ENCODE measurements at places on chromosomes 11 and 22.

DNA sequence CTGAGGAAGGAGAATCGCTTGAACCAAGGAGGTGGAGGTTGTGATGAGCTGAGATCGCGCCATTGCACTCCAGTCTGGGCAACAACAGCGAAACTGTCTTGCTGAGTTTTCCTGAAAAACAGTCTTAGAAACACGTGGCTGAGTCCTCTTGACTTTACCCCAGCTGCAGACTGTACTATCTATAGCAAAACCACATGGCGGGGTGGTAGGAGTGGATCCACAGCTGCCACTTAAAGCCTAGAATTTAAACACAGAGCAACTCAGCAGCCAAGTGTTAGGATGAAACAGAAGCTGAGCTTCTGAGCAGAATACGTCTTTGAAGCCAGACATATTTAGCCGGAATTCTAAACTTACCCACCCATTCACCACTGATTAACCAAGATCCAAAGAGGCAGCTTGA is 14.1 kb downstream of the PATZ1 start:
- DNase-seq = no peak

DNA sequence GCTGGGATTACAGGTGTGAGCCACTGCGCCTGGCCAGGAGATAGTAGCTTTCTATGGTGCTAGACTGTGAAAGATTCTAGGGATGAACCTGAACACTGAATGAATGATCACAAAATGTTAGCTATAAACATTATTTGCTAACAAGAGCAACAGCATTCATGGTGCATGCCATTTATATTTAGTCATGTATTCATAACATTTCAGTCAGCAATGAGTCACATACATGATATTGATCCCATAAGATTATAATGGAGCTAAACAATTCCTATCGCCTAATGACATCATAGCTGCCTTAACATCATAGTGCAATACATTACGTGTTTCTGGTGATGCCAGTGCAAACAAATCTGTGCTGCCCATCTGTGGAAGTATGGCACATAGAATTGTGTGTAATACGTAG is 164.1 kb downstream of the ARHGAP42 start:
- no peak for DNase-seq

DNA sequence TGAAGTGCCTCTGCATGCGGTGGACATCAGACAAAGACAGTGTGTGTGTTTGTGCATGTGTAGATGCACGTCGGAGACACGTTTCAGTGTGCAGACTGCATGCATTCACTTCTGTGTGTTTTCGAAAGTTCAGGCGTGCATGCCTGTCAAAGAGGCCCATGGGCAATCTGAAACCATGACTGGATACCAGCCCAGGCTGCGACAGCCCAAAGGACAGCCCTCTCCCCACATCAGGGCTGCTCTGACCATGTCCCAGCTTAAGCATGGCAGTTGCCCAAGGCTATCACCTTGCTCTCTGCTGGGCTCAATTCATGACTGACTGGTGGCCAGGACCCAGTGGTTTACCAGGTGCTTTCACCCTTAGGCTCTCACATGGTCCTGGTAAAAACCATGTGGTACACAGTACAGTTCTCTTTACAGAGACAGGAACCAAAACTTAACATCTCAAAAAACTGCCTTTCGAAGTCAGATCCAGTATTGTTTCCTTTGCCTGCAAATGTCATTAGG is 423.7 kb upstream of the CADM1 start:
- DNase-seq = no peak

DNA sequence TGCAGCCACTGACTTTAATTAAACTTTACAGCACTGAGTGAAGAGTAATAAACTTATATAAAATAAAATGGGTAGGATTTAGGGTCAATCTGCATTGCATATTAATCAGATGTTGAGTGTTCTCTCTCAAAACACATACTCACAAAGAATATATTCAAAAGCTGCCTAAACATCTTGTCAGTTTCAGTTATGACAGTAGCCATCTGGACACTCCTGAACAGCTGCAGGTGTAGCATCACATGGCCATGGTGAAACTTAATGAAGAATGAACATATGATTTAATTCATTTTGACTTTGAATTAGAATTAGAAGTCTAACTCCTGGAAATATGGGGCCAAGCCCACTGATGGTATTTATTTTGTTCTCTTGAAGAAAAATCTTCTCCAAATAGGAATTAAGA is 684.3 kb upstream of the RAG2 start:
- DNase-seq = no peak

DNA sequence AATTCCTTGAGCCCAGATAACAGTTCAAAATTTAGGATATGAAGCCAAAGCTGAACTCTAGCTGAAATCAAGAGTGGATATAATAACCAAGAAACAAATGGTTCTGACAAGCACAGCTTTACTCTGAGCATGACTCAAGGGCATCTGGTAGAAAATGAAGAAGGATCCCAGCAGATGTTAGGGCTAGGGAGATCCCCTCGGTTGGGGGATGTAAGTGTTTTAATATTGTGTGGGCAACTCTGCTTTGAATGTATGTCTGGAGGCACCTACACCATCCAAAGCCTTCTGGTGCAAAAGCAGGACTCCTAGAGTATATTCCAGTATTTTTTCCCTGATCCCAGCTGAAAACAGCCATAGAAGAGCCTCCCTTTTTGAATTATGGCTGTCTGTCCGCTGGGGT is 61.7 kb downstream of the FLI1 start:
- no peak for DNase-seq

- DNase-seq = no peak
Measured at GRCh38 chr22:37138849-37139561, 10.7 kb downstream of the IL2RB start.

- DNase-seq = no peak
Measured at GRCh38 chr11:24357620-24358410, 139.0 kb upstream of the LUZP2 start.

- no peak for DNase-seq
Measured at GRCh38 chr22:33057363-33057995, 702 bp downstream of the SYN3 start.

- DNase-seq = peak; percentile 63
Measured at GRCh38 chr11:123111465-123111864, 49.5 kb upstream of the HSPA8 start.

GRCh38 chr11:47271328-47271727 is 1.4 kb downstream of the MADD start:
- DNase-seq = no peak

- no peak for DNase-seq
Measured at GRCh38 chr11:58152781-58153180, 27.5 kb upstream of the OR9I1 start.

- DNase-seq = peak; percentile 58
Measured at GRCh38 chr11:19712281-19713195, at the start of gene NAV2. TSS of gene NAV2 (plus strand) at chr11:19712837. CDS start at chr11:19713696, 859 bp downstream.

DNA sequence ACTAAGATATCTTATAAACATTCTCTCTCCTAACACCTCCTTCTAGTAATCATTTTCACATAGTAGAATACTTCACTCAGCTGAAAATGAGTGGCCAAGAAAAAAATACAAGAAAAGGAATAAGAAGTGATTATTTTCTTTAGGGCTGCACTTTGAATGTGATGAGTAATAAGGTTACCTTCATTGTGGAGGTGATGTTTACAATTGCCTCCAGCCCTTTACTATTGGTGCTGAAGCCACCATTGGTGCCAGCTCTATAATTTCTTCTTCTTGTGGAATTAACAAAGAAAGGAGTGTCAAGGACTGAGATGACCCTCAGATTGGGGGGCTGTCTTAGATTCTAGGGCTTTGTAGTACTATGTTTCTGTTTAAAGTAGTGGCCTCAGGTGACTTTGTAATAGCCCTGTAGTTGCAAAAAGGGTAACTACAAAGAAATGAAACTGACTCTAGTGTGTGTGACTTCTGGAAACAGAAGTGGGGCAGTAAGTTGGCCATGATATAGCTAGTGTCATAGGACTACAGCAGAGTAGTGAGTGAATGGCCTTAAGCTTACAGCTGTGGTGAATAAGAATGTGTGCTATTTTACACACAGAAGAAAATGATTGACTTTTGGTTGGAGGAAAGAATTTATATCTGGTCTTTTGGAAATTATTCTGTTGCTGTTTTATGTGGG is 287.2 kb downstream of the TMEM135 start:
- no peak for DNase-seq

DNA sequence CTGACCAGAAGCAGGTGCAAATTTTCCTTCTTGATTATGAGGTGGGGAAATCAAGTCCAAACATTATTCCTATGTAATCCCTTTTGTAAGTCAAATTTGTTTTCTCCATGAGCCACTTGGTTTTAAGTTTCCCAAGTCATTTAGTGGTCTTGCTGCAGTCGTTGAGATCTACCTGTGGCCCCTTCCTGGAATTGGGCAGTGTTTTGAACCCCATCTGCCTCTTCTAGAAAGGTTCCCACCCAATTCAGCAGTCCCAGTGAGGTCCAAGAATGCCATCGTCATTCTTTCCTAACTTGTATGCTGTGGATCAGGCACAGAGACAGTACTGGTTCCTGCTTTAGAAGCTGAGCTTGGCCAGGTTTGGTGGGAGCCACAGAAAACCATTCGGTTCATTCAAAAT is 77.8 kb upstream of the GNAZ start:
- DNase-seq = no peak

DNA sequence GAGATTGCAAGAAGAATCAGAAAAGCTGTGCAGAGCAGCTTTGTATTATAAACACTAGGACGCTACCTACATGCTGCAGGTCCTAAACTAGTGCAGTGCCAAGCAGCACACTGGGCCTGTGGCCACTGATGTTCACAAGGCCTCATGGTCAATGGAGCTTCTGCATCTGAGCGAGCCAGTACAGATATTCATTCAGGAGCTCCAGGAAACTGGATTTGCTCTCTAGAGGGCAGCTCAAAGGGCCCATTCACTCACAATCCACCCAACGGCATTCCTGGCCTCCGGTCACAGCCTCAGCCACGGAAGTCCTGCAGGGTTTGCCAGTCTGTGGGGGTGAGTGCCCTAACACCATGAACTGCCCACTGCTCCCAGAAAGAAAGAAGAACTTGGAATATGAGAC is 5.8 kb upstream of the TBC1D10A start:
- no peak for DNase-seq

DNA sequence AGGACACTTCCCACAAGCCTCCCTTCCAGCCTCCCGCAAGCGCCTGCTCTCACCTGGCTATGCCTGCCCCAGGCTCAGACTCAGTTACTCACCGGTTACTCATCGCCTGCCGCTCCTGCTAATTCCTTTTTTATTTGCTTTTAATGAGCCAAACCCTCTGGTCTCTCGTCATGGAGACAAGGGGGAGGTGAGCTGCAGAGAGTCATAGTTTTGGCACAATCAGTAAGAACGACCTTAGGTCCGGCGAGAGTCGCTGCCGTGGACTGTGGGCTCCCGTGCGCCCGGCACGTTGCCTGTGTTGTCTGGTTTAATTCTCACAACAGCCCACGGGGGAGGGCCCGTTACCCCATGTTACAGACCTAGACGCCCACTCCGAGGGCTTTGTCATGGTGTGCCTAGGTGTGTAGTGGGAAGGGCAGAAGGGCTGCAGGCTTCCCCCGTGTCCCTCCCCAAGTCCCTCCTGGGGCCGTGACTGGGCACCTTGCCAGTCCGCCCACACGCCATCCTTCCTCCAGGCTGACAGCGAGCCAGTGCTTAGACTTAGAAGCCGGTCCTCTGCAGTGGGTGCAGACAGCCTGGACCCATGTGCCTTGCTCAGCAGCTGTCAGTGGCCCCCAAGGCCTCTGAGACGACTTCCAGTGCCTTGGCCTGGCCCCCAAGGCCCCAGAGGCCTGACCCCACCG is 42.2 kb downstream of the WNT7B start:
- DNase-seq = no peak

DNA sequence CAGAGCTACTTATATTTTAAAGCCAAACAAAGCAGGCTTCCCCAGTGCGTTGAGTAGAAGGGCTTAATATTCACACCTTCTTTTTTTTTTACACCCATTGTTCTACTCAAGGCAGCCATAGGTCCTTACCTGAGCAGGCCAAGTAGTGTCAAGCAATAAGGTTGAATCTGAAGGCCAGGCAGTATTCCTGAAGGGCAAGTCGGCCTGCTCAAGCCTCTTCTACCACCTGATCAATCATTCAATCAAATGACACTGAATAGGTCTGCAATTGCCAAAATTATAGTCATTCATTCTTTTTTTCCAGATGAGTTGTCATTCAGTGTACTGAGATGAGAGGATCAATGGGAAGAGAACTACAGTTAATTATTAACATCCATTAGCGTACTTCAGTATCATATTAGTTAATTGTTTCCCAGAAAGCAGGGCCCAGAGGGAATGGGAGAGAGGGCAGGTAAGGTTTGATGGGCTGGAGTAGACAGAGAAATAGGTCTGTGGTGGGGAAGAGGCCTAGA is 11.9 kb upstream of the PPP2R1B start:
- no peak for DNase-seq

GRCh38 chr11:74681686-74682651 is 49.3 kb downstream of the CHRDL2 start:
- DNase-seq = no peak

DNA sequence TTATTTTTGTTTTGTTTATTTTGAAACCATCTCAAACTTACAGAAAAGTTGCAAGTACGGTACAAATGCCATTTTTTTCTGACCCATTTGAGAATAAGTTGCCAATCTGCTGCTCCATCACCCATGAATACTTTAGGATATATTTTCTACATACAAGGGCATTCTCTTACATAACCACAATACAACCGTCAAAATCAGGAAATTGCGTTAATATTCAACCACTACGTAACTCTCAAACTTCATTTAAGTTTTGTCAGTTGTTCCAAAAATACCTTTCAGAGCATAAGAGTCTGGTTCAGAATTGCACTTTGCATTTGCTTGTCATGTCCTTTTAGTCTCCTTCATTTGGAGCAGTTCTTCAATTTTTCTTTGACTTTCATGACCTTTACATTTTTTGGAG is 194.3 kb upstream of the BDNF start:
- no peak for DNase-seq

DNA sequence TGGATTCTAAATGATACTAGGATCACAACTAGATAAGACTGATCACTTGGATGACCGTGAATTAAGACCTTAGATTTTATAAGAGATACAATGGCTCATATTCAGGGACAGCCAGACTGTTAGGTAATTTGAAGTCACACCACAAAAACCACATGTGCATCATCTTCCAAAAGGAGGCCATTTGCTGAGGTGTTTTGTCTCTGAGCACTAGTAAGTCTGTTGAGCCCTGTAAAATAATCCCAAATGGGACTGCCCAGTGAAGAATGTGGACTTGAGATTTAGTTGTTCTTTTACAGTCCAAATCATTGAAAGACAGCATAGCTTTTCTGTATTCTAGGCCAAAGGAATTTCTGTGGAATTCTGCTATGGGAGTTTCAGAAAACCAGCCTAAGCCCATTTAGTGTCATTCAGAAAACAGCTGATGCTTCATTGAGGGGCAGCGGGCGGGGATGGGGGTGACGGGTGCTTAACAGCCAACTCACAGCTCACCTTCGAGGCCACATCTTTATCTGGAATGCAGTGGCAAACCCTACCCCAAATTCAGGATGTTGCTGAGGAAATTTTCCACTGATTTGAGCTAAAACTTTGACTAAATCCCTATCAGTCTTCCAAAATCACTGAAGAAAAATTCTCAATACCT is 80.1 kb upstream of the BIRC3 start:
- no peak for DNase-seq

All from CD4-positive, alpha-beta T cell (primary cell).